NT2/D1 (cell line): ENCODE measurements at places on chromosomes 12 and 14.

DNA sequence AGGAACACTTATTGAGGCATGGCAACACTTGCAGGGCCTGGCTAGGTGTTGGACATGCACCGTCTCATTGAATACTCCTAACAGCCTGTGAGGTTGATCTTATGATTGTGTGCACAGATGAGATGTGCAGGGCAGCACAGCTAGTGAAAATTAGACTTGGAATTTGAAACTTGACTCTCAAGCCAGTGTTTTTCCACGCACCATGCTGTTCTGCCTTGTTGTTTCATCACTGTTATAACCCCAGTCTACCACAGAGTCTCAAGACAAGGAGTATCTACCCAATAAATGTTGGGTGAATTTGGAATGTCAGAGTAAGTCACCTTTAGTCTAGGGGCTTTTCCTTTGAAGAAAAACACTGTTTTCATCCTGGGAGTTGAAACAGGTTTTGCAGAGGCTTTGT is 55.8 kb upstream of the LRIG3 start:
- no peak for DNase-seq

- no peak for DNase-seq
These were observed 130.1 kb downstream of the KITLG start for GRCh38 chr12:88450136-88450535.

DNA sequence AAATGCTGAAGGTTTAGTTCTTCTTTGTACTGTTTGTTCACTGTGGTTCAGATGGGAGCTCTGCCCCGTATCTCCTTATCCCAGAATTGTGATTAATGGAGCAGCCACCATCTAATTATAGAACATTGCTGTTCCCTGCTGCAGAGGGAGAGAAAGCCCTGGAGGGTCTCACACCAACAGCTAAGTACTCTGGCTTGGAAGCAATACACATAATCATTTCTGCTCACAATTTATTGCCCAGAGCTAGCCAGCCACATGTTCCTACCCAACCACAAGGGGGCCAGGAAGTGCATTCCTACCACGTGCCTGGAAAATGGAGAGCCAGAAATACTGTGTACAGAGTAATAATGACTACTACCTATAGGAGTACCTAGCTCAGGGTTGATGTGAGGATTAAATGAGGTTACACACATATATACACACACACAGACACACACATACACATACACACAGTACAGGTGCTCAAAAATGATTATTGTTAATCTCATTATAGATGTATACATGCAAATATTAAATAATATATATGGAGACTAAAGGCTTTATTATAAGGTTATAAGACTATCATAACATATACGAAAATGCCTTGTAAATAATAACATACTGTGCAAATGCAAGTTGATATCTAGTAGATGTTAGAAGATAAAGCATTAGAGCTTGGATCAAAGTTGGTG is 22.3 kb downstream of the MSRB3 start:
- no peak for DNase-seq

- DNase-seq = no peak
These were observed 88.9 kb downstream of the ESRRB start for GRCh38 chr14:76464856-76465255.

DNA sequence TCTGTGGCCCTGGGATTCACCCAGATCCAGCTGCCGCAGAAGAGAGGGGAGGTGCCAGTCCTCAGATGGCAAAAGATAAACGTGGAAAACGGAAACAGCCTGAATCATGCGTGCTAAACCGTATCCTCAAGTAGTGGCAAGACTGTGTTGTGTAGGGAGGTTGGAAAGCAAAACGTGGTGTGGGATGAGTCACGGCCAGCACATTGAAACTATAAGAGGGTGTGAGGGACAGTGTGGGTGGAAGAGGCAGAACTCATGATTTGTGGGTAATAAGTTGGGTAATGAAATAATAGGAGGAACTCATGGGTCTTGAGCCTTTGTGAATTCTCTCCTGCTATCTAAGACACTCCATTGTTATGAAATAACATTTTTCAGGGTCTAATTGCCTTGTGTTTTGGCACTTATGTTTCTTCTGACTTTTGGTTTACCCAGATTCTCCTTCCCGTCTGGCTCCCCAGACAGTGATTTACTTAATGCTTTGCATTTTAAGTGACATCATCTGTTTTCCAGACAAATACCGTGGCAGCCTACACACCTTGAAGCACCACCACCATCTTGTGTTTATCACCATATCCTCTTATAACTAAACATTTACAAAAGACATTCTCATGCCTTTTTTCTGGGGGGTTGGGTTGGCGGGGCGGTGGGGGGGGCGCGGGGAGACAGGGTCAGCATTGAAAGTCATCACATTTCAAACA is 62.3 kb upstream of the PTCSC3 start:
- no peak for DNase-seq

GRCh38 chr12:10211940-10212738 is 538 bp upstream of the GABARAPL1 start:
- DNase-seq = peak; percentile 98
